ENCODE measurements at places on chromosomes 12 and 14.

DNA sequence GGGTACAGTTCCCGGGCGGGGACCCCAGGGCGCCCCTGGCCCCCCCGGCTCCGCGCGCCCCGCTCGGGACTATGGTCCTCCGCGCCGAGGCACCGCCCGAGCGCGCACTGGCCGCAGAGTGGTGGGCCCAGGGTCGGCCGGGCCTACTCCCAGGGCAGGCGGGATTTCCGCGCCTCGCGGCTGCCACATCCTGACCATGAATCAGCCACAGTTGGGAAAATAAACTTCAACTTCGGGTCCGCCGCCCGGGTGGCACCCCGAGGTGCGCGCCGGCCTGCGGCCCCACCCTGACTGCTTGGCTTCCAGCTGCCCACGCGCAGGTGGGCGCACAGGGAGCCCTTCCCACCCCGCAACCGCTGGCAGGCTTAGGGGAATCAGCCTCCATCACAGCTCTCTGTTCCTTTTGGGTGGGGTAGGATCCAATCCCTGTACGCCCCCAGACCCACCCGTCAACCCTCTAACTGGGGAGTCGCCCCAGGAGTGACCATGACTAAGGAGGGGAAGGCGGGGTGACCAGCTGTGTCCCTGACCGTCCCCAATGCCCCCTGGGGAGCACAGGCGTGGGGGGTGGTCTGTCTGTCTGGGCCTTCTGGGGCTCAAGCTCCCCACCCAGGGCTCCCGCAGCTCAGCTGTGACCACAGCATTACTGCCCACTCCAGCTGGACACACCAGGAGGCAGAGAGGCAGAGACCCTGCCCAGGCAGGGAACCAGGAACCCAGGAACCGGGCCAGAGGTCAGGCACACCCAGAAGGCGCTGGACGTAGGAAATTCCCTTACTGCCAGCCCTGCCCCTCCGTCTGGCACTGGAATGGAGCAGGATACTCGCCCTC is 678 bp downstream of the INF2 start:
- DNase-seq = peak; percentile 70

- peak; percentile 56 for DNase-seq
Observed at GRCh38 chr12:122423258-122424165, 1.0 kb upstream of the CLIP1 start.

DNA sequence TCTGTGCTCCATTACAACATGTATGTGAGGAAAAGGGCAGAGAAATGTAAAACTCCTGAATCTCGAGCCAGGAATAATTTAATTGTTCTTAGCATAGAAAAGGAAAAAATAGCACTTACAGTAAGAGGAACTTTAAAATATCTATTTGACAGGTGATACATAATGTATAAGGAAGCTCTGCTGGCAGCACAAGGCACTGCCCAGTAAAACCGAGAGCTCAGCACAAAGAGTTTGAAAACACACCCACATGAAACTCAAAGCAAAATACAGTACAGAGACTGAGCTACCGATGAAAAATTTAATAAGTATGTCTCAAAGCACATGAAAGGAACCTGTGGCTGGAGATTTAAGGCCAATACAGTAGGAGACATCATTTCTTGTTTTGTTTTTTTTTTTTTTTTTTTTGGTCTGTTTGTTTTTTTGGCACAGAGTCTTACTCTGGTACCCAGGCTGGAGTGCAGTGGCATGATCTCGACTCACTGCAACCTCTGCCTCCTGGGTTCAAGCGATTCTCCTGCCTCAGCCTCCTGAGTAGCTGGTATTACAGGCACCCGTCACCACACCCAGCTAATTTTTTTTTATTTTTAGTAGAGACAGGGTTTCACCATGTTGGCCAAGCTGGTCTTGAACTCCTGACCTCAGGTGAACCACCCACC is 19.2 kb downstream of the CLIP1 start:
- no peak for DNase-seq

DNA sequence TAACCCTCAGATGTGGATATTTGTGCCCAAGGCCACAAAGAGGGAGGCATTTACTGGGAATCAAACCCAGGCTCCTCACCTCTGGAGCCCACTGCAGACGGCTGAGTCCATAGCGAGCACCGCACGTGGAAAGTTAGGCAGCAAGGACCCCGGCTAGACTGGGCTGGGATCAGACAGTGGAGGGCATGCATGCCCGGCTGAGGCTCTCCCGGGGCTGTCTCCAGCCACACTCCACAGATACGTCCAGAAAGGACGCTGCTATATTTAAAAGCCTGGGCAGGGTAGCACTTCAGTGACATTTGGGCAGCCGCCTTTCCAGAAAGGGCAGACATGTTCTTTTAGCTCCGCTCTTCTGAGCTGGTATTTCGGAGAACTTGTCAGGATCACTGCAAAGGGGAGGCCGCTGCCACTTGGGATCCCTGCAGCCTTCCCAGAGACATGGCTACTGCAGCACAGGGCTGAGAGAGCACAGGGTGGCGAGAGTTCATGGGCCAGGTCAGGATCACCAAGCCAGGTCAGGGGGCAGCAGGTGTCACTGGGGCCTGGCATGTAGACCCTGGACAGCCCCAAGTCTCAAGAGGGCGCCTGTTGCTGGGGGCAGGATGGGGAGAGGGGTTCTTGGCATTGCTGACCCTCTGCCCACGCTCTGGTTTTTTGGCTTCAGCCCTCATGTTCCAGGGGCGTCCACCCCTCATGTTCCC is 121.7 kb downstream of the PHETA1 start:
- DNase-seq = no peak

DNA sequence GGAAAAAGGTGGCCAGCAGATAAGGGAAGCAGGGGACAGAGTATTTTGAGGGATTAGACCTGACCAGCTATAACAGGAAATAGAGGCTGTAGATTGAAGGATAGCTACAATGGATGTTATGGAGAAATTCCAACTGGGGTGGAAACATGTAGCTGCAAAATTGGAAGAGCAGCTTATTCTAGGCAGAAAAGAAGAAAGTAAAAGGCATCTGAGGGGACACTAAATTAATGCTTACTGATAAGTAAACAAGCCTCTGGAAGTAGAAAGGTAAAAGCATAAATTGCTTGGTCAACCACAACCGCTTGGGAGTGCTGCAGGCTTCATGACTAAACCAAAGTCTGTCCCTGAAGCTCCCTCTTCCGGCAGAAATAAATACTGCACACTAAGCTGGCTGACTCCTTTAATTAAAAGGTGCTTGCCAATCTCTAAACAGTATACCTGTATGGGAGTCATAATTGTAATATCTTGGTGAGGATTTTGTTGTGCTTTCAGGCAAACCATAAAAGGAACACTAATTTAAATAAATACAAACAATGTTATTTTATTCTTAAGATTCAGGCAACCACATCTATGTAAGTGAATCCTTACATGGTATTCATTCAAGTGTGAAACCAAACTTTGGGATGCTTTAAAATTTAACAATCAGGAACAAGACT is 7.7 kb downstream of the UBC start:
- peak; percentile 96 for DNase-seq

GRCh38 chr14:102568115-102568614 is 24.3 kb upstream of the RCOR1 start:
- no peak for DNase-seq

GRCh38 chr12:96501133-96501761 is 11.9 kb downstream of the CFAP54 start:
- peak; percentile 91 for DNase-seq

- DNase-seq = peak; percentile 91
Observed at GRCh38 chr14:102235275-102235897, 69.6 kb downstream of the MOK start.

DNA sequence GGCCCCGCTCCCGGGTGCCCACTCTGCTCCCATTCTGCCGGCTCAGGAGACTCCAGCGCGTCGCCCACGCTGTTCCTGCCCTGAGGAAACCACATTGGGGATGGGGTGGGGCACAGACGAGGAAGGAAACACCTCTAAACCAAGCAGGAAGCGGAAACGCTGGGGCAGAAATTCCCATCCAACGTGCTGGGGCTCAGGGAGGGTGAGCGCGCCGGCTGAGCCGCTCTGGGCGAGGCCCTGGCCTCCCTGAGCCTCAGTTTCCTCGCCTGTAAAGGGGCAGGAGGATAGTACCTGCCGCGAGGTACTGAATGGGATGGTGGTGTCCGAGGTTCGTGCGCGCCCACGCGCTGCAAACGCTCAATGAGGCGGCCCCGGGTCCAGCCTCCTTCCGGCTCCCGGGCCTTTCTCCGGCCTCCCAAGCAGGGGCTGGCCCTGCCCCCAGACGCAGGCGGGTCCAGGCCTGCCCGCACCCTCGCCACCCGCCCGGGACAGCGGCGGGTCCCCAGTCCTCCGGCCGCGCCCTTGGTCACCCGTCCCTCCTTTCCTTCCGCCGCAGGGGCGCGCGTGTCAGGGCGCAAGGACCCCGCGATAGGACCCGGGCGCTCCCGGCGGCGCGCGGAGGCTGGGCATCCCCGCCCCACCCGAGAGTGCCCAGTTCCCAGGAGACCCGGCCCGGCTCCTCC is 673 bp downstream of the BEGAIN start:
- peak; percentile 27 for DNase-seq

DNA sequence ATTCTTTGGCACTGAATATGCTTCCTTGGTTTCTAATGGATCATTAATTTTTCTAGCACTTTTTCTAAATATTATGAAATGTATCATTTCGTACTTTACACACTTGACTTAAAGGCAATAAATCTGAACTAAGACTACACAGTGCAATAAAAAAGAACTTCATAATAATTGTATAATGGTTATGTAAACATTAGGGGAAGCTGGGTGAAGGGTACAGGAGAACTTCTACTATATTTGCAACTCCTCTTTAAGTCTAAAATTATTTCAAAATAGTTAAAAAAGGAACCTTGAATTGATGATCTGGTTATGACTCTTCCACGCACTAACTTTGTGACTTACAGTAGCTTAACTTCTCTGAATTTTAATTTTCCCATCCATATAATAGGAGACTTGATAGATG is 5.1 kb upstream of the NOVA1 start:
- DNase-seq = no peak

DNA sequence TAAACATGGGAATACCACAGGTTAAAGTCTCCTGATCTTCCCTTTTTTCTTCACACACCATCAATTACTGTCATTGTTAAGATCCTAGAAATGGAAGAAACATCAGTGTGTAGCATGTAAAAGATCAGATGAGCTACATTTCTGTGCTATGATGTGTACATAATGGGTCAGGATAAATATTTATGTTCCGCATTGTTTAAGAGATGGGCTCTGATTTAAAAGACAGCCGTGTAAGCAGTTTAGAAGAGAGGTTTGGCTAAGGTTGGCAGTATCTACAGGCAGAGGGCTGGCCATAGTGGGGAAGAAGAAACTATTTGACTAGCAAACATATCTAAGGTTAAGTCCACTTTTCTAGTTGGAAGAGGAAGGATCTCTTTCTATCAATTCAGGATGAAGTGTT is 49.4 kb downstream of the LRRC9 start:
- DNase-seq = peak; percentile 86

DNA sequence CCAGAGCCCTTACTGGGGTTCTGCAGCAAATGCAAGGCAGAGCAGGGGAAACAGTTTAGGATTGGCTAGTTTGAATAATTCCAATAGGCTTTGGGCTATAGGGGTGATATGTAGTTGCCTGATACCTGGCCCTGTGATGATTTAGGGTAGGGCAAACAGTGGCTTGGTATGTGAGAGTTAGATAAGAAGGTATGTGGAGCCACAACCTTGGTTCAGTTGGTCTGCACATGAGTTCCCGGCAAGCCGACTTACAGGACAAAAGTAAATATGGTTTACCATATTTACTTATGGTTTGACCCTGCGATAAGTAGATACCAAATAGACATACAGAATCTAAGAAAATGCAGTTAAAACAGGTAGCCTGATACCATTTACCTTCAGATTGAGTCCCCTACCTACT is 8.3 kb upstream of the CAPRIN2 start:
- DNase-seq = no peak

GRCh38 chr12:92156139-92156538 is 10.5 kb upstream of the BTG1 start:
- no peak for DNase-seq

DNA sequence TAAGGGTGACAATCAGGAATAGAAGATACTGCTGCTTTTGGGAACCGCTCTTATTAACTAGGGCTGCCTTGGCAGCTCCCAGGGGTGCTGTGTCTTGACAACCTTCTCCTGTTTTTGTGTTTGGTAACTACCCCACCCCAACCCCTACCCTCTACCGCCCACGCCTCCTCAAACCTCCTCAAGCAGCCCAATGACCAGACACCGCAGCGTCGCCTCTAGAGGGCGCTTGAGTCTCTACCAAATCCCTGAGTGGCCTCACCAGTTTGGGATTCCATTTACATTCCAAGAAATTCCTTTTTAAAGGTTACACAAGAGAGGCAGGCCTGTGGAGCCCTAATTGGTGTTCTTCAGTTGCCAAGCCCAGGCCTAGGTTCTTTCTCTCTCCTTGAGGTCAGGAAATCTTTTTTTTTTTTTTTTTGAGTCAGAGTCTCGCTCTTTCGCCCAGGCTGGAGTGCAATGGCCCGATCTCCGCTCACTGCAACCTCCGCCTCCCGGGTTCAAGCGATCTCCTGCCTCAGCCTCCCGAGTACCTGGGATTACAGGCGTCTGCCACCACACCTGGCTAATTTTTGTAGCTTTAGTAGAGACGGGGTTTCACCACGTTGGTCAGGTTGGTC is 72.4 kb upstream of the USP44 start:
- DNase-seq = peak; percentile 88

DNA sequence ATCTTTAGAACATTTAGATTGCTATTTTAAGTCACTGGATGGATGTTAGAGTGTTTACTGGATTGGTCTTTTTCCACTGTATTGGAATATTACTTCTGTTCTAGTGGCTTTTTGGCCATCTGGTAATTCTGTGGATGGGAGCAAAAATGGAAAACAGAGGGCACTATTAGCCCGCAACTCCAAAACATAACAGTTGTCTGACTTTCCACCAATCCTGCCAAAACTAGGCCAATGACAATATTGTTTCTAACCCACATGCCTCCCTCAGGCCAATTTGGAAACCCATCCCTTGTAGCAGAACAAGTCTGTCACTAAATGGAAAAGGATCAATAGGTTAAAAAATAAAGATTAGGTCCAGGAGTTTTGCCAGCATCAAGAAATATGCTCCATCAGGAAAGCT is 97.8 kb downstream of the ETNK1 start:
- DNase-seq = no peak

DNA sequence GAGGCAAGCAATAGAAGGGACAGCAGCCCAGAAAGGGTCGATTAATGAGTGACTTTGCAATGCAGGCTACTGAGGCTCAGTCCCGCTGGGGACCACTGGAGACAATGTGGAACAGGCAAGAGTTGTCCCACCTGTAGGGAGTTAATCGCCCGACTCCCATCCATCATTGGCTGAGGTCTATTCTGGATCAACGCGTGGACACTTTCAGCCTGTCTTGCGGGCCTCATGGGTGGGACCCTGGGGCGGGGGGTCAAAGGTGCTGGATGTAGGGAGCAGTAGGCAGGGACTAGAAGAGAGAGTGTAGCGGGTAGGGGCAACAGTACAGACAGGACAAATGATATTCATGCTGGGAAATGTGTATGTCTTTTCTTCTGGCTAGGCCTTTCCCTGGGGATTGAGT is 6.1 kb downstream of the IFI27L2 start:
- DNase-seq = no peak

- no peak for DNase-seq
Observed at GRCh38 chr12:46147144-46147543, 121.7 kb downstream of the SLC38A1 start.

DNA sequence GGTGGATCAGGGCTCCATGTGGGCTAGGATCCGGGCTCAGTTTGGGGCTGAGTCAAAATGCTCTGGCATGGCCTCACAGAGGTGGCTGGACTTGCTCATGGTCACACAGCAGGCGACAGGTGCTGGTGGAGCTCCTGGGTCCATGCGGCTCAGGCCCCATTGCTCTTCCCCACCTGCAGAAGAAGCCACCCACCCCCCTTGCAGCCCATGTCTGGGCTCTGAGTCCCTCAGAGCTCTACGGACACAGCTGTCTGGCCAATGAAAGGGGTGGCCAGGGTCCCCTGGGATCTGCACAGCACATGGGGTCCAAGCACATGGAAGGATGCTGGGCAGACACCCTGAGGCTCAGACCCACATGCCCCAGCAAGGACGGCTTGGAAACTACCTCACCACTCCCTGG is 17.0 kb upstream of the C14orf180 start:
- DNase-seq = no peak
